ENCODE measurements at places on chromosomes 7 and 10.

DNA sequence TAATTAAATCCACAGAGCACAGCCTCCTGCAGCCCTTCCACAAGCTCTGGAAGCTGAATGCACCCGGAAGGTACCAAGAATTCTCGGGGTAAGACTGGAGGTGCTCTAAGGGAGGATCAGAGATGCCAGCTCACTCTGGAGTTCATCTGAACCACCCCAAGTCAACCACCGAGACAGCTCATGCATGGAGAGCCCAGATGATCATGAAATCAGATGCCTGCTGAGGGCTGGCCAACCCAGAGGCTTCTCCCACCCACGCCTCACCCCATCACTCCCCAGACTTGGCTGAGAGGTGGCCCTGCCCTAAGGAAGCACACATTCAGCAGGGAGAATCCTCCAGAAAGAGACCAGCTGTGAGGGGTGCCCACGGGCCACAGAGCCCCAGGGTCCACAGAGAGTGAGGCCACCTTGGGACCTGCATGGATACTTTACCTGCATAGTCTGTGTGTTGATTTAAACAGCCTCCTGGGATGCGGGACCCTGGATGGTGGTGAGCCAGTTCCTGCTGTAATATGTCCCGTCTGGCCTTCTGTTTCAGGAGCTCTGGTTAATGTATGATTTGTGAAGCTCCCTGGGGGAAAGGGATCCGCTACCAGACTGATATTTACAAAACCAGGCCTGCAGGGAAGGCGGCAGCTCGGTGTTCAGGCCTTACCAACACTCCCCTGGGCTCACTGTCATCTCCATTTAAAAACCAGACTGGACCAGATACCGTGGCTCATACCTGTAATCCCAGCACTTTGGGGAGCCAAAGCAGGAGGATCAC, 64.9 kb downstream of the INSIG1 start:
- DNase-seq: no peak

GRCh38 chr10:124870854-124871425, 69.3 kb downstream of the ABRAXAS2 start:
- DNase-seq: no peak

DNA sequence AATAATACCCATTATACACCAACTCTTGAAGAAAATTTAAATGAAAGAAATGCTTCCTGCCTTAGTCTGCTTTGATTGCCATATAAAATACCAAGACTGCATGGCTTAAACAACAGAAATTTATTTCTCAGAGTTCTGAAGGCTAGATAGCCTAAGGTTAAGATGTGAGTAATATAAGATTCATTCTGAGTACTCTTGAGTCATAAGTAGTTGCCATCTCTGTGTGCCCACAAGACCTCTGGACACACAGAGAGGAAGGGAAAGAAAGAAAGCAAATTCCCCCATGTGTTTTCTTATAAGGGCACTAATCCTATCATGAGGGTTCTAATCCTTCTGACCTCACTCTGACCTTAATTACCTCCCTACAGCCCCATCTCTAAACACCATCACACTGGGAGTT, 201.2 kb downstream of the PTN start:
- no peak for DNase-seq

DNA sequence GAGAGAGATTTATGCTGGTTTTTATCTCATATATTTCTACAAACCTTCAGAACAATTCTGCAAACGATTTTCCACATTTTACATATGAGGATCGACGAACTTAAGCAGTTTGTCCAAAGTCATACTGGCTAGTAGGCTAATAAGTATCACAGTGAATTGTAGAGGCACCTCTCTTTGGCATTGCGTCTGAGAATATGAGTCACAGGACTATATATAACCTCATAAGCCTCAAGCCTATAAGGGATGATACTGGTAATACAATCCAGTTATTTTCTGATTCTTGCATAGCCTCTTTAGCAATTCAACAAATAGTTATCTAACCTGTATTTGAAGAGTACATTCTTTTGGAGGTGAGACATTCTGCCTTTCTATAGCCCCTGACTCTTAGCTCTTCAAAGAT, 129.8 kb downstream of the GPR158 start:
- no peak for DNase-seq

DNA sequence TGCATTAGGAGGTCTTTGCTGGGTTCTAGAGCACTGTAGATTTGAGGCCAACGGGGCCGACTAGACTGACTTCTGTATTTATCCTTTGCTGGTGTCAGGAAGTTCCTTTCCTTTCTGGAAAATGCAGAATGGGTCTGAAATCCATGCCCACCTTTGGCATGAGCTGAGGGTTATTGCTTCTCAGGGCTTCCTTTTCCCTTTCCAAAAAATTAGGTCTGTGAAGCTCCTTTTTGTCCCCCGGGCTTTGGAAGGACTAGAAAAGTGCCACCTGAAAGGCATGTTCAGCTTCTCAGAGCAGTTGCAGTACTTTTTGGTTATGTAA, 675 bp downstream of the IL6 start:
- no peak for DNase-seq

- no peak for DNase-seq
These were observed 21.7 kb upstream of the PWWP2B start for GRCh38 chr10:132375116-132375794.

DNA sequence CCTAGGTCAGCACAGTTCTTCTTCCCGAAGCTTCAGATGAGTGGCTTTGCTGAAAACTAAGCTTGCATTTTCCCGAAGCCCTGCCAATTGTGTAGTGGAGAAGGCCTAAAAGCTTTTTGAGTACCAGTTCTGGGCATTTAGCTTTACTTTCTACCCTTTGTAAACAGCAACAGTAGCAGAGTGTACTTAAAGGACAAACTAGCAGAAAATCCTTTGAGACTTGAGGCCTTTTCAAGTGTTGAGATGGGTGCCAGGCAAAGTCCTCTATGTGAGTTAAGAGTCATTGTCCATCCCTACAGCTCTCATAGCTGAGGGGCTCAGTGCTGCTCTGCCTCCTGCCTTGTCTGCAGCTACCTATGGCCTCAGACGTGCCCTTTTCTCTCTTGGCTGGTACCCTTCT, 368.2 kb downstream of the CCSER2 start:
- no peak for DNase-seq

DNA sequence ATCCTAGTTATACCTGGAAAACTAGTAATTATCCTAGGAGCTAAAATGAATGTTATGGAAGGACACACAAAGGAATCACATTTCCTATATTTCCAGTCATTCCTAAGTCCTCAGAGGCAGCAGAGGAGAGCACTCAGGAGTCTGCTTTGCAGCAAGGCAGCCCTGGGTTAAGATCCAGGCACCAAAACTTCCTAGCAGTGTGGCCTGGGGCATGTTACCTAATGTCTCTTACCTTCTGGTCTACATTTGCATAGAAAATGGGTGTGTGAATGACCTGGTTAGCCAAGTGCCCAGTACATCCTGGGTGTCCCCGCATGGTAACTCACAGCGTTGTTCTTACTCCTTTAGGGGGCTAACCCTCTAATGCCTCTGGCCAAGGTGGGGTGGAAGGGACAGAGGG, 135.9 kb downstream of the TAX1BP1 start:
- no peak for DNase-seq

DNA sequence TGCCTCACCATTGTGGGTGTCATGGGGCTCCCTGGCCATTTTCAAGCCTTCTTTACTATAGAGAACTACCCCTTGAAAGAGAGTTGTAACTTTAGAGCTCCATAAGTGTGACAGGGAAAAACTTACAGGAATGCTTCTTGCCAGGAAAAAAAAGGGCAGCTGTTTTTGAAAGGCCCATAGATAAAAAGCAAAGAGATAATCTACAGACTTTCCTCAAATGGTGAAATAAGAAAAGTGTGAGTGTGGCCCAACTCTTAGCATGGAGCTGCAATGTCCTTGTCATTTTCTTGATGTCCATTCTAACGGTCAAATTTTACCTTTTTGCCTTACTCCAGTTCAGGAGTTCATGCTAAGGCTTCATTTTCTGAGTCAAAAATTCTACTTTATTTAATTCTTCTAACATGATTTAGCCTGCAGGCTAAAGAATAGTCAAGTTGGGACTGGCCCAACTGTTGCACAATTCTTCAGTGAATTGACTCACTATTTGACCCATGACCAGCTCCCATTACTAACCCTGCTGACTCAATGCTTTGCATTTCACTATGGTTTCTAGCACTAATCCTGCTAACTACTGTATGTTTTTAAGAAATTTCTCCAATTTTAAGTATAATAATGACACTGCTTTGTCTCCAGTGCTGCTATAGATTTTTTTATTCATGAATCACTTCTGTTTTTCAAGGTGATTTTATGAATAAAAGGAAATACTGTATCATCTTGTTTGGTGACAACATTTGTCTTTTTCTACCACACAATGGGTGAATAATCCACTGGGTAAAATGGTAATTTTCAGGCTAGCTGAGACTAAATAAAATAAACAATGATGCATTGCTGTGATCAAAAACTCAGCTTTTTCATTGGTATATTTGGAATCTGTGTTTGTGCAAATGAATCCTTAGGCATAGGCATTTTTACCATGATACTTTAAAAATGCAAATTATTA, 41.4 kb upstream of the SGCE start:
- DNase-seq: peak; percentile 74

- no peak for DNase-seq
These were observed 32.6 kb upstream of the ADCYAP1R1 start for GRCh38 chr7:31019509-31019908.

GRCh38 chr7:148391591-148391990, 199.0 kb upstream of the C7orf33 start:
- DNase-seq: no peak

GRCh38 chr7:74514131-74514591, 60.5 kb downstream of the GTF2IRD1 start:
- DNase-seq: no peak

DNA sequence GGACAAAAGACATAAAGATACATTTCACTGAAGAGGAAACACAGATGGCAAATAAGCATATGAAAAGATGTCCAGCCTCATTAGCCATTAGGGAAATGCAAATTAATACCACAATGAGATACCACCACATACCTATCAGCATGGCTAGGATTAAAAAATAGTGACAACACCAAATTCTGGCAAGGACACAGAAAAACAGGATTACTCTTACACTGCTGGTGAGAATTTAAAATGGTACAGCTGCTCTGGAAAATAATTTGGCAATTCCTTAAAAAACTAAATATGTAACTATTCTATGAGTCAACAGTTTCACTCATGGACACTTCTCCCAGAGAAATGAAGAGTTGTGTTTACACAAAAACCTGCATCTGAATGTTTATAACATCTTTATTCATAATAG, 121.1 kb downstream of the C10orf90 start:
- DNase-seq: no peak

DNA sequence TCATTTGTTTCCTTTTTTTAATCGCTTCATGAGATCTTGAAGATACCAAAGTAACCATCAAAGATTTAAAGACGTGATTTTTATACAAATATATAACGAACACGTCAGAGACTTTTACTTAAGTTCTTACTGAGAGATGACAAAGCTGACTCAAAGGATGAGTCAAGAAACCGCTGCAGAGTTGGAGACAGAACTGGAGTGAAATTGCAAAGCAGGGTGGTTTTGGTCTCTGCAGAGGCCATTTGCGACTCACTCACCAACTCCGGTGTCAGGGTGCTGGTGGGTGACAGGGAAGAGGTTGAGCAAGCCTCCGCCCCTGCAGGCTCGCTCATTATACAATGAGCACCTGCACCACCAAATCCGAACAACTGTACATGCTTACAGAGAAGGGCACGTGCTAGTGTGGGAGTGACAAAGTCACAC, 75.2 kb downstream of the DNAJB6 start:
- no peak for DNase-seq

DNA sequence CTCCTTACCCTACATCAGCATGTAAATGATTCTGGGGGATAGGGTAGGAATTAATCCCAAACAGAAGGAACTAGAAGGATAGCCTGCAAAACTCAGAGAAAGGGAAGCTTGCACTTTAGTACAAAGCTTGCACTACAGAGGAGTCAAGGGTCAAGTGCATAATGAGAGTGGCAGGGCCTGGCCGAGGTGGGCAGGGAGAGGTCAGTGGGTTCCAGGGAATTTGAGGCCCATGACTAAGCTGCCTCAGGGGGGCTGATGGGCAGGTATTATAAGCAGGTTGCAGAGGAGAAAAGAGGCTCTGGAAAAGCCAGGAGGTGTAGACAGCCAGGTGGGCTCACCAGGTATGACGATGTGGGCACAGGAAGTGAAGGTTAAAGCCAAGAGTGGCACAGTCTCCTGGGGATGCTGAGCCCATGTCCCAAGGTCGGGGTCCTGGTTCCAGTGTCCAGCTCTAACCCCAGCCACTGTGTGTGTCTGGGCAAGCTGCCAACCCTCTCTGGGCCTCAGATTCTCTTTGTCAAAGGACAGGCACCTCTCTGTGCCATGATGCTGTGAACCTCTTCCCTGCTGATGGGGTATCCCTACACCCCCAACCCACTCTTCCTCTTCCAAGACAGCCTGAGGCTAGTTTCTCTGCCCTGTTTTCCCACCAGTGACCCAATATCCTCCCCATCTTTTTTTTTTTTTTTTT, 32.0 kb upstream of the ELN start:
- DNase-seq: no peak

DNA sequence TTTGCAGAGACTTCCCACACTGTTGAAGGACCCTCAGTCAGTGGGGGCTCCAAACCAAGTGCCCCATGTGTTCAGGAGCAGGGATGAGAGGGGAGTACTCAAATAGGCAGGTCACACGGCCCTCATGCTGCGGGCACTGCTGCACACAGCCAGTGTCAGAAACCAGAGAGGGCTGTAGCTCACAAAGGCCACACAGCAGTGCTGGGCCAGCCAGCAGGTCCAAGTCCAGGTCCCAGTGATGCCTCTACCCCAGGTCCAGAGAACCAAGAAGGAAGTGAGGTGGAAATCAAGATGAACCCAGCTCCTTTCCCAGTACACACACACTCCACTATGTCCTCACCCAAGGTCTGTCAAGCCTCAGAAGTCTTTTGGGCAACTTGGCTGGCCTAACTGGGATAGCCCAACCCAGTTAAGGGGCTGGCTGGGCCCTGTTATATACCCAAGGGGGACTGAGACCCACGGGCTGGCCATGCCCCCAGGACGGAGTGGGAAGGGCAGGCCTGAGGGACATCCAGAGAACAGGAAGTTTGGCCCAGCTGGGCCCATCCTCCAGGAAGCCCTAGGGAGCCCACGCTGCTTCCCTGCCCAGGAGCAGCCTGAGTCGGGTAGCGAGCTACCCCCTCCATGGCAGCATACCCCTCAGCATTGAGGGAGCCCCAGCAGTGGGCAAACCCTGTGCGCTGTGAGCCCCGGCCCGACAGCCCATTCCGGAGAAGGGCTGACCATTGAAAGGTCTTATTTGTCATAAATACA, 24.3 kb downstream of the GRID1 start:
- no peak for DNase-seq
